ENCODE measurements at places on chromosomes 2 and 18. TPM values are rescaled to one million over a fixed set of nuclear protein-coding genes. Genes with fewer than 3 reads are reported as not detected.

GRCh38 chr2:11500702-11501303 lies 33.0 kb upstream of the GREB1 start:
- no peak for DNase-seq
- no peak overlapping the region for H3K27ac ChIP-seq
- H3K4me1 ChIP-seq, result no peaks in the 10 kb centered on the region
- no peaks in the 10 kb centered on the region for H3K27me3 ChIP-seq
- H3K4me3 ChIP-seq, result no peak overlapping the region
- no peaks in the 10 kb centered on the region for H3K36me3 ChIP-seq

DNA sequence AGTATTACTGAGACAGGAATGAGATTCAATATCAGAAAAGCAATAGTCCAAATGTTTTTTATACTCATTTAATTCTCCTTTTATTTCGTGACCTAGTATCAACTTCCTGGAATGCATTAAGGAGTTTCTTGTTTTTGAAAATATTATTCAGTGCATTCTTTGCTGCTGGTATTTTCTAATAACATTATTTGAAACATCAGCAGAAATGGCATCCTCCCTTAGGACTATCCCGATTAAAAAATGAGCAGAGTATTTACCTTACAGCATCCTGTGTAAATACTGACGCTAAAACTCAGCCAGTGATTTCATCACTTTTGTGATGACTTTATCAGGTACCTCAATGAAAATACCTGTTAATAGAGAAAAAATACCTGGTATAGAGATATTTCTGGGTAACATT lies 16.3 kb downstream of the COL4A3 start:
- no peak overlapping the region for H3K27ac ChIP-seq
- no peak for DNase-seq
- H3K36me3 ChIP-seq, result no peaks in the 10 kb centered on the region
- no peaks in the 10 kb centered on the region for H3K4me1 ChIP-seq
- no peaks in the 10 kb centered on the region for H3K27me3 ChIP-seq
- H3K4me3 ChIP-seq, result no peak overlapping the region

DNA sequence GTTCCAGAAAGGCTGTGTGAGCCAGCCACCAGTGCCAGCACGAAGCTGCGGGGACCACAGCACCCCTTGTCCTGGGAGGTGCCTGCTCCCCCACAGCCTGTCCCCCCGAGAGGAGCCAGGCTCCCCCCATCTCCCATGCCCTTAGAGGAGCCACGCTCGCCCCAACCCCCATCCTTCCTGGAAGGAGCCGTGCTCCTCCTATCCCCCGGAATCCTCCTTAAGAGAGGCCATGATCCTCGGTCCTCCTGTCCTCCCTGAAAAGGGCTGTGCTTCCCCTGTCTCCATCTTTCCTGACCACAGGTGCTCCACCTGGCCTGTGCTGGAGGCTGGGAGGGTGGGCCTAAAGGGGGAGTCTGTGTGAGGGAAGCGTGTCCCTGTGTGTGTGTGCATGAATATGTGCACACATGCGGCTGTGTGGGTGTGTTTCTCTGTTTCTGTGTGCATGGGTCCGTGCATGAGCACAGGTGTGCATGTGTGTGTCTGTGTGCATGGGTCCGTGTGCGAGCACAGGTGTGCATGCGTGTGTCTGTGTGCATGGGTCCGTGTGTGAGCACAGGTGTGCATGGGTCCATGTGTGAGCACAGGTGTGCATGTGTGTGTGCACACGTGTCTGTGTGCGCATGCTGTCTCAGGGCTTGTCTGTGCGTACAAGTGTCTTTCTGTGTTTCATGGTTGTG lies 80.3 kb downstream of the RTP5 start:
- DNase-seq, result no peak
- H3K27me3 ChIP-seq, result no peaks in the 10 kb centered on the region
- peaks cover 9% of the 10 kb centered on the region for H3K4me1 ChIP-seq
- H3K4me3 ChIP-seq, result no peak overlapping the region
- H3K36me3 ChIP-seq, result no peaks in the 10 kb centered on the region

COL4A4 gene
- total RNA-seq, result 31.2 TPM

- H3K27me3 ChIP-seq, result no peaks in the 10 kb centered on the region
- DNase-seq, result no peak
- H3K4me1 ChIP-seq, result no peaks in the 10 kb centered on the region
- no peak overlapping the region for H3K4me3 ChIP-seq
- H3K36me3 ChIP-seq, result no peaks in the 10 kb centered on the region
Observed at GRCh38 chr2:221612161-221612560, 40.1 kb upstream of the EPHA4 start.

GRCh38 chr2:109322111-109322510 lies 193.1 kb downstream of the SH3RF3 start:
- no peaks in the 10 kb centered on the region for H3K36me3 ChIP-seq
- no peak overlapping the region for H3K4me3 ChIP-seq
- H3K27ac ChIP-seq, result peak overlapping the region; percentile 75
- DNase-seq, result peak; percentile 72
- no peaks in the 10 kb centered on the region for H3K27me3 ChIP-seq

DNAH7 gene
- total RNA-seq, result 4.8 TPM

ASAP2 gene
- 24.5 TPM for total RNA-seq

- H3K36me3 ChIP-seq, result no peaks in the 10 kb centered on the region
- no peak overlapping the region for H3K4me3 ChIP-seq
- no peaks in the 10 kb centered on the region for H3K27me3 ChIP-seq
- H3K4me1 ChIP-seq, result no peaks in the 10 kb centered on the region
- no peak for DNase-seq
- no peak overlapping the region for H3K27ac ChIP-seq
Observed at GRCh38 chr2:40148334-40148733, 303.6 kb downstream of the SLC8A1 start.

DNA sequence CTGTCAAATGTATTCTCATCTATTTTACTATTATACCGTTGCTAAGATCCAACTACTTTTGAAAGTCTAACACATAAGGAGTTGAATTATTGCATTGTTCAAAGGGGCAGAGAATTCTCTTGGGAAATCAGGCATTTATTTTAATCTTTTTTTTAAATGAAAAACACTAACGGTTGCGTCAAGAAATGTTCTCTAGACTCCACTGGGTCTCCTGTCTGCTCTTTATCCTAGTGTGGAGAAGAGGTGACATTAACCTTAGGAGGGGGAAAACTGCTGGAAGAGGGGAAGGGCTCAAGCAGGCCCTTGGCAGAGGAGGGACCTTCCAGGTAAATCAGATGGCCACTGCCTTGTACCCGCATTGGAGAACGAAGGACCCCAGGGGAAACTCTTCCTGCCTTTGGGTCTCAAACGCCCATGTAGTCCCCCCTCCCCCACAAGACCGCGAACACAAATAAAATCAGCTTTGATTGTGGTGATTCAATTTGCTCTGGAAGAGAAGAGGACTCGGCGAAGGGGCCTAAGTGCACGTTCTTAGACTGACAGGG lies 1.1 kb upstream of the APCDD1 start:
- H3K4me3 ChIP-seq, result no peak overlapping the region
- peaks cover 9% of the 10 kb centered on the region for H3K4me1 ChIP-seq
- peaks cover 6% of the 10 kb centered on the region for H3K27me3 ChIP-seq

MYCN gene
- 0.20 TPM for total RNA-seq

DNA sequence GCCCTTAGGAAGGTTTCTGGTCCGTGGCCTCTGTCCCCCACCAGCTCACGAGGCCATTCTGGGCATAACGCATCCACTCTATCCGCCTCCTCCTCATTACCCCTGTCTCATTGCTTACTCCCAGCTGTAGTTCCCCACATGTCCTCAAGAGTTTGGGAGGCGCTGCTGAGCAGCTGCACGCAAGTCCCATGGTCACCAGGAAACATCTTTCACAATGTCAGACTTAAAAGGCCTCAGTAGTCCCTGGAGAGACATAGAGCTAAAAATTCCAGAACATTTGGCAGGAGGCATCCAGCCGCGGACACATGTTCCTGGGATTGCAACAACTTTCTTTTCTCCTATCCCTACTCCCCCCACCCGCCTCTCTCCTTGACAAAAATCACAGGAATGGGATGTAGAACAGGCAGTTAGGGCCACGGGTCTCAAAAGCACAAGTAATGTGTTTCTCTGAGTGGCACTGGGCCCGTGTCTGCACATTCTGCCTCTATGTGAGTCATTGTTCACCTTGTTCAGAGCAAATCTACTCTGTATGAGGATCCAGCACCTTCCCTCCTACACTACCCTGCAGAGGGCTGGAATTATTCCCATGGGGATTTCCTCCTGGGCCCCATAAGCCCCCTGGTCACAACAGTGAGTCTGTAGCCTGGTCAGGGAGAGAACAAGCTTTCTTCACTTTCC lies 8.1 kb downstream of the LBH start:
- H3K27ac ChIP-seq, result peak overlapping the region; percentile 68
- H3K36me3 ChIP-seq, result no peaks in the 10 kb centered on the region
- H3K4me3 ChIP-seq, result peak overlapping the region; percentile 13
- peaks cover 35% of the 10 kb centered on the region for H3K4me1 ChIP-seq
- no peaks in the 10 kb centered on the region for H3K27me3 ChIP-seq

TUBB8B gene
- total RNA-seq, result not detected

DNA sequence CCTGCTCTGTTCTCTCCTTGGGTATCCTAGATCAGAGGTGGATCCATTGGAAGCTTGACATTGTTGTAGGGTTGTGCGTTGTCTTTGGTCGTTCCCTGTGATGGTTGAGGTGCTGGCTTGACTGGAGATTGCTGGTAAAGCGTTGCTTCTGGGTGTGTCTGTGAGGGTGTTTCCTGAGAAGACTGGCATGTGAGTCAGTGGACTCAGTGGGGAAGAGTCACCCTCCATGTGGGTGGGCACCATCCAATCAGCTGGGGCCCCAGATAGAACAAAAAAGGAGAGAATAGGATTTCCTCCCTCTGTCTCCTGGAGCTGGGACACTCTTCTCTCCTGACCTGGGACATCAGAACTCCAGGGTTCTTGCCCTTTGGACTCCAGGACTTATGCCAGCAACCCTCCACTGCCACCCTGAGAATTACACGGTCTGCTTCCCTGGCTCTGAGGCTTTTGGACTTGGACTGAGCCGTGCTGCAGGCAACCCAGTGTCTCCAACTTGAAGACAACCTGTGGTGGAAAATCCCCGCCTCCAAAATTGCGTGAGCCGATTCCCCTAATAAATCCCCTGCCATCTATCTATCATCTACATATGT lies 14.8 kb upstream of the REEP1 start:
- H3K36me3 ChIP-seq, result no peaks in the 10 kb centered on the region
- no peak for DNase-seq
- no peaks in the 10 kb centered on the region for H3K4me1 ChIP-seq
- H3K27me3 ChIP-seq, result no peaks in the 10 kb centered on the region

DNA sequence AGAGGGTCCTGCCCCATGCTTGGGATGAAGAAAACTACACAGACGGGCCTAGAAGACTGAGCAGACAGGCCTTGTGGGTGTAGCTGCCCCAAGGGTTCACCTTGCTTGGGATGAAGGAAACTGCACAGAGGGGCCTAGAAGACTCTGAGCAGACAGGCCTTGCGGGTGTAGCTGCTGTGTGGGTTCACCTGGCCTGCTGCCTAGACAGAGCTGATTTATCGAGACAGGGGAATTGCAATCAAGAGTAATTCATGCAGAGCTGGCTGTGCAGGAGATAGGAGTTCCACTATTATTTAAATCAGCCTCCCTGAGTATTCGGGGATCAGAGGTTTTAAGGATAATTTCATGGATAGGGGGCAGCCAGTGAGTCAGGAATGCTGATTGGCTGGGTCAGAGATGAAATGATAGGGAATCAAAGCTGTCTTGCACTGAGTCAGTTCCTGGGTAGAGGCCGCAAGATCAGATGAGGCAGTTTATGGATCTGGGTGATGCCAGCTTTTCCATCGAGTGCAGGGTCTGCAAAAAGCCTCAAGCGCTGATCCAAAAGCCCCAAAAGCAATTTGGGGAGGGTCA lies 341.4 kb downstream of the GALR1 start:
- no peaks in the 10 kb centered on the region for H3K36me3 ChIP-seq
- no peaks in the 10 kb centered on the region for H3K4me1 ChIP-seq
- H3K4me3 ChIP-seq, result no peak overlapping the region

ANO7 gene
- 0.30 TPM for total RNA-seq

DNA sequence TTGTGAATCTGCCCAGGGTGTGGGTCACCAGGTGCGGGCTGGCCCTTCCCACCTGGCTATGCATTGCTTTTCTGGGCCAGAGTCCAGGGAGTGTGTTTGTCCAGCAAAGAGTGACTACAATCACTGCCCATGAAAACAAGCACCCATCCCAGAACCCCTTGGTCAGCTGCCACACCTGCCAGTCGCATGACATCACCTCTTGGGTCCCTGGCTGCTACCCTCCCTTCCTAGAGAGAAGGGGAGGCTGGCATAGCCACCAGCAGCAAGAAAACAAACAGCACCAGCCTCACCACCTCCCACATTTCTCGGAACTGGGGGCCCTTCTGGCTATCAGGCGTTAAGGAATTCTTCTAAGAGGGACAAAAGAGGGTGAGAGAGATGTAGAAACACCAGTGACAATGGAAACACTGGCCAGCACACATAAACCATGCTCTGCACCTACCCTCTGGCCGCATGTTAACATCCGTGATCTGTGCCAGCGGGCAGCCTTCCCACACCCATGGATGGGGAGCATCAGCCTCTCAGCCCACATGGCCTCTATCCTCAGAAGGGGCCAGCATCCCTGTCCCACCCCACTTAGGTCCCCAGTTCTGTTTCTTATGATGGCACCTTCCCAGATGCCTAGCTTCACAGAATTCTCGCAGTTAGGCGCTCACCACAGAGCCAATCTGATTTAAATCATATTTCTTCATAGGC lies 109.7 kb upstream of the GLI2 start:
- no peak for DNase-seq
- peaks cover 16% of the 10 kb centered on the region for H3K4me1 ChIP-seq
- H3K27ac ChIP-seq, result peak overlapping the region; percentile 80
- H3K36me3 ChIP-seq, result no peaks in the 10 kb centered on the region

- no peaks in the 10 kb centered on the region for H3K27me3 ChIP-seq
- no peak overlapping the region for H3K4me3 ChIP-seq
- no peak overlapping the region for H3K27ac ChIP-seq
- H3K36me3 ChIP-seq, result no peaks in the 10 kb centered on the region
- H3K4me1 ChIP-seq, result no peaks in the 10 kb centered on the region
- no peak for DNase-seq
Observed at GRCh38 chr2:209451209-209451834, 27.5 kb downstream of the MAP2 start.

DNA sequence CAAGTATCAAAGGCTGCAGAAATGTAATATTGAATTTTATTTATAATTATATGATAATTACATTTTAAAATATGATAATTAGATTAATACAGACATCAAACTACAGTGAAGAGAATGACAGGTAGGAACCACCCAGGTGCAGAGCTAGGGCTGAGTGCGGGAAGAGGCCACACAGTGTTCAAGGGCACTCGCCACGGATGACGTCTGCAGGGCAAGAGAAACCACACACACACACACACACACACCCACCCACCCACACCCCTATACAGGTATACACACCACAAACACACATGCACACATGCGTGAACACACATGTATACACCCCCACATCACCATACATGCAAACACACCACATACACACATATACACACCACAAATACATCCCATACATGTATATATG lies 41.2 kb downstream of the MBP start:
- DNase-seq, result no peak
- no peaks in the 10 kb centered on the region for H3K27me3 ChIP-seq
- no peaks in the 10 kb centered on the region for H3K36me3 ChIP-seq
- peak overlapping the region; percentile 53 for H3K27ac ChIP-seq
- H3K4me1 ChIP-seq, result peaks cover 30% of the 10 kb centered on the region
- H3K4me3 ChIP-seq, result no peak overlapping the region

- H3K27me3 ChIP-seq, result no peaks in the 10 kb centered on the region
- DNase-seq, result no peak
- H3K36me3 ChIP-seq, result no peaks in the 10 kb centered on the region
- H3K4me3 ChIP-seq, result no peak overlapping the region
- H3K27ac ChIP-seq, result no peak overlapping the region
Observed at GRCh38 chr18:6737833-6738232, 8.3 kb downstream of the ARHGAP28 start.

ADCYAP1 gene
- total RNA-seq, result not detected

CXCR4 gene
- total RNA-seq, result 40.6 TPM

THOC1 gene
- total RNA-seq, result 21.2 TPM
